Trophoblast cell (in vitro differentiated cells and primary cell): ENCODE measurements at places on chromosomes 3 and 15.

DNA sequence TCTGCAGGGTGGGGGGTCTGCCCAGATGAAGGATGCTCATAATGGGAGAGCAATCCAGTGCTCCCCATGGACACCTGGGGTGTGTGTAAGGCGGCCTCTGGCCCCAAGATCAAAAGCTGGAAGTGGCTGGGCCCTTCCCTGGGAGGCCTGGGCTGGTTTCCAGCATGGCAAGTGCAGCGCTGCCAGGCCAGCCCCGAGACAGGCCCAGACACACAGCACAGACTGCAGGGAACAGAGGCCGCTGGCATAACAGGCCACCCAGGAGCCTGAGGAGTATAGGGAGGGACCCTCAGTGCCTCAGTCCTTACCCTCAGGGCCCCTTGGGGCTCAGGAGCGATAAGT is 10.0 kb downstream of the ITPKA start:
- DNase-seq = no peak

- no peak for DNase-seq
Measured at GRCh38 chr3:134486577-134487041, 752 bp downstream of the CEP63 start.

DNA sequence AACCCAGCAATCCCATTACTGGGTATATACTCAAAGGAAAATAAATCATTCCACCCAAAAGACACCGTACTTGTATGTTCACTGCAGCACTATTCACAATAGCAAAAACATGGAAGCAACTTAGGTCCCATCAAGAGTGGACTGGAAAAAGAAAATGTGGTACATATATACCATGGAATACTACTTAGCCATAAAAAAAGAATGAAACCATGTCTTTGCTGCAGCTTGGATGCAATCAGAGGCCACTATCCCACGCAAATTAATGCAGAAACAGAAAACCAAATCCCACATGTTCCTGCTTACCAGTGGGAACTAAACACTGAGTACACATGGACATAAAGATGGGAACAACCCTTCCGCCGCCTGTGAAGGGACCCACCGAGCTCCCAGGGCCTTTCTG is 34.2 kb downstream of the UACA start:
- DNase-seq = no peak

GRCh38 chr15:80920271-80920699 is 69.3 kb downstream of the MESD start:
- no peak for DNase-seq

DNA sequence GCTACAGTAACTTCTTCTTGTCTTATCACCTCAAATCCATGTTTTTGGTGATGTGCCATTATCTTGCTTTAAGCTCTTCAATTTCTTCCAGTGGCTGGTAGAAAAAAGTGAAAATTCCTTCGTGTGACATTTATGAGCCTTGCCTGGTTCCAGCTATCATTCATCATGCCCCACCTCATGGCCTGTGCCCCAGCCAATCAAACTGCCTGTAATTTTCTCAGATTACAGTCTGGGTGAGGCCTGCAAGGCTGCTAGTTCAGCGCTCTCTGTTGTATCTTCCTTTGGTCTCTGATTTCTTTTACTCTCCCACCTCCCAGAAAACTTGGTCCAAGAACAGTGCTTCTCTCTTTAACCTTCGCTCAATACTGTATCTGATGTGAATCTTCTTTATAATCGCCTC is 249.3 kb upstream of the ZNF717 start:
- DNase-seq = no peak

GRCh38 chr3:187370051-187370450 is 1.9 kb downstream of the RTP4 start:
- no peak for DNase-seq

GRCh38 chr3:183734750-183735494 is 37.3 kb downstream of the YEATS2 start:
- no peak for DNase-seq

GRCh38 chr3:85533586-85533985 is 574.8 kb downstream of the CADM2 start:
- no peak for DNase-seq

- no peak for DNase-seq
Measured at GRCh38 chr15:70547846-70548487, 215.4 kb downstream of the UACA start.
